ENCODE measurements at places on chromosomes 4 and X.
A peak's percentile ranks its signal among the peaks of the same experiment; 100 is the strongest.

- DNase-seq, result no peak
Measured at GRCh38 chr4:57136281-57136680, 26.1 kb upstream of the IGFBP7 start.

DNA sequence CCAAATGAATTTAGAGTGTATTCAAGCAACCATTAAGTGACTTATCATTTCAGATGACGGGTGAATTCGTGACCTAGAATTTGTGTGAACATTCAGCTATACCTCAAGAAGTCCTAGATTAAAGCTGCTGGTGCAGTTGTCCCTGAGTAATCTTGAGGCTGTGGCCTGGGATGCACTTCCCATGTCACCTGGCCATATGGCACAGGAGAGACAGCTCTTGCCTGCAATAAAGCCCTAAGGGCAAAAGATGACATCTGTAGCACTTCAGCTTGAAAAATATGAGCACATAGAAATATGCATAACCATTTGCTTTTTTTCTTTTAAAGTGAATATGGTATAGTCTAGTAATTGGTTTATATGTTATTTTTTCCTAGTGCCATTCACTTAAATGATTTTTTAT is 125.8 kb downstream of the FHDC1 start:
- no peak for DNase-seq

GRCh38 chr4:169205744-169206080 is 65.0 kb downstream of the SH3RF1 start:
- DNase-seq, result no peak

- DNase-seq, result peak; percentile 1
Measured at GRCh38 chrX:107480272-107480671, 30.8 kb downstream of the FRMPD3 start.

GRCh38 chr4:142348613-142349021 is 497.5 kb downstream of the INPP4B start:
- no peak for DNase-seq

DNA sequence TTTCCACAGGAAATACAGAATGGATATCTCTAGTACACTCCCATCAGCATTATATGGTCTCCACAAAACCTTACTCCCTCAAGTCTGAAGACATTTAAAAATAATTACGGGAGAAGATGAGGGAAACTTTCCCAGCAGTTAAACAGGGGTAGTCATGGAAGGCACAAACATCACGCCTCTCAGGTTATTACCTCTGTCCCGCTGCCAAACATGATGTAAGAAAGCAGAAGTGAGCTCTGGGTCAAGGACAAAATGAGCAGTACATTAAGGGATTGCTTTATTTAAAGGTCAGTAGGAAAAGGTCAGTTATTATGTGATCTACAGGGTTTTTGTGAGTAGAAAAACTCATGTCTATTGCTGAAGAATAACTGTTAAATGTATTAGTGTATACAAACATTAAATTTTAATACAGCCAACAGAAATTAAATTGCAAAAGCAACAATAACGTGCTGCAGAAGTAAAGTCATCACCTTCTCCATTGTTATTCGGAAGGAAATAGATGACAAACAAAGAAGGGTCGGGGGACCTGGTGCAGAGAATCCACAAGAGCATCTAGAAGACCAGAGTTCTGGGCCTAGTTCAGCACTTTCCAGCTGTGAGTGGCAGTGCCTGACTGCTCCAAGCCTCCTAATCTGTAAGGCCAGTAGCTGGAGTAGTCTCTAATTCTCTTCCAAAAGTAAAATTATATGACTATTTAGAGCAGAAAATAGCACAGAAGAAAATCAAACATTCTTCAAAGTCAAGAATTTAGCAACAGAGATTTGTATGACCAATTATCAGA is 171.2 kb downstream of the PPP3CA start:
- DNase-seq, result no peak

DNA sequence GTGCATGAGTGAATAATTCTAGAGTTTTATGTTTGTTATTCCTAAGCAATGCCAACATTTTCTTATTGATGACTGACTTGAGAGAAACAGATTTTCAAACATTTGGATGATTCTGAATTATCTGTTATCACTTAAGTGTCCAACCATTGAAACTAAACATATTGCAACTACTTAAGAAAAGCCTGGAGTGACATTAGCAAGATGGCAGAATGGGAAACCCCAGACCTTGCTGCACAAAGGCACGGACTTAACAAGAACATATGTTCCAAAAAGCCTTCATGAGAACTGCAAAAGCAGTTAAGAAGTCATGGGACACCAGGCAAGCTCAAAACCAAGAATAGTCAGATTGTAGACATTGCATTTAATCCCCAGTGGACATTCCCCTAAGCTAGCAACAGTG is 215.1 kb downstream of the DCHS2 start:
- no peak for DNase-seq

- DNase-seq, result no peak
Measured at GRCh38 chr4:143558286-143558685, 44.8 kb downstream of the SMARCA5 start.

- no peak for DNase-seq
Measured at GRCh38 chr4:82614838-82615449, 53.2 kb upstream of the TMEM150C start.

DNA sequence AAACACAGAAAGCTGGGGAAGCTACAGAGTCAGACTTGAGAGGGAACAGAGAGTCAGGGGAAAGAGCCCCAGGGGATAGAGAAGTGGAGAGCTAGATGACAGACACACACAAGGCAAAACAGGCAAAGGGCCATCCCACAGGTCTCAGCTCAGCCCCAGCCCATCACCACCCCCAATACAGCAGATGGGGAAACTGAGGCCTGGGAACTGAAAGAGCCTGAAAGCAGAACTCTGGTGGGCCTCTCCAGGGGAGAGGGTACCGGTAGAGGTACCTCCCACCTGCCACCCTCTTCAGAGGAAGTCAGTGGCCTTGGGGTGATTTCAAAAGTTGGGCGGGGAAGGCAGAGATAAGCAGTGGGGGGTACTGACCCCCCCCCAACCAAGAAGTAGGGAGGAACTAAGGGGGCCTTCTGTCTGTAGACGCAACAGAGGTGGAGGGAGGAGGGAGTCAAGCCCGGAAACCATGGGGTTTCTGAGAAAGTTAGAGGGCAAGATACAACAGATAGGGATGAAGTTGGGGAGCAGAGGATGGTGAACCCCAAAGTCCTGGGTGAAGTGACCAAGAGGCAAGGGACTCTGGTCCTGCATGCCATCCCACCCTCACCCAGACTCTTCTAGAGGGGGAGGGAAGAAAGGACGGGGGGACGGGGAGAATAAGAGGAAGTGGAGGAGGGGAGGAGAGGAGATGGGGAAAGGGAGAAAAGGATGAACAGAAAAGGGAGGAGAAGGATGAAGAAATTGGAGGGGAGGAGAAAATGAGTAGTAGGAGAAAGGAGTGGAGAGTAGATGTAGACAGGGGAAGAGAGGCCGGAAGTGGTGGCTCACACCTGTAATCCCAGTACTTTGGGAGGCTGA is 3.2 kb downstream of the GATA1 start:
- no peak for DNase-seq

All from T-cell (primary cell).